ENCODE measurements at places on chromosomes 13 and 19. TPM values are rescaled to one million over a fixed set of nuclear protein-coding genes. Genes with fewer than 3 reads are reported as not detected.
A peak's percentile ranks its signal among the peaks of the same experiment; 100 is the strongest.

TNFSF9 gene
- 2.4 TPM for total RNA-seq

C19orf67 gene
- not detected for total RNA-seq

ADM5 gene
- 1.6 TPM for total RNA-seq

CYTH2 gene
- total RNA-seq, result 62.4 TPM

LRRC63 gene
- not detected for total RNA-seq

HIF3A gene
- total RNA-seq, result 12.6 TPM

NR1H2 gene
- total RNA-seq, result 33.4 TPM

KIR2DL3 gene
- not detected for total RNA-seq

DNA sequence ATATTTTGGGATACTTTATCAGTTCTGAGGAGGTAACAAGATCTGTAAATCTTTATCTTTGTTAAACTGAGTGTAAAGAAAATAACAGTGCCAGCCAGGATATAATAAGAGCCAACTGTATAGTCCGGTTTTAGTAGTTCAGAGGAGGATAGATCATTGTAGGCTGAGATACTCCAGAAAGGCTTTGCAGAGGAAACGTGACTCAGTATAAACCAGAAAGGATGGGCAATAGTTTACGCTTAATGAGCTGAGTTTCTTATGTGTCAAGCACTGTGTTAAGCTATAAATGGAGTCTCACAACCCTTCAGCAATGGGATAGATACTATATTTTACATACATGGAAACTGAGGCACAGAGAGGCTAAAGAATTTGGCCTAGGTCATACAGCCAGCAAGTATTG is 3.8 kb downstream of the RFXAP start:
- peak; percentile 26 for DNase-seq

DNA sequence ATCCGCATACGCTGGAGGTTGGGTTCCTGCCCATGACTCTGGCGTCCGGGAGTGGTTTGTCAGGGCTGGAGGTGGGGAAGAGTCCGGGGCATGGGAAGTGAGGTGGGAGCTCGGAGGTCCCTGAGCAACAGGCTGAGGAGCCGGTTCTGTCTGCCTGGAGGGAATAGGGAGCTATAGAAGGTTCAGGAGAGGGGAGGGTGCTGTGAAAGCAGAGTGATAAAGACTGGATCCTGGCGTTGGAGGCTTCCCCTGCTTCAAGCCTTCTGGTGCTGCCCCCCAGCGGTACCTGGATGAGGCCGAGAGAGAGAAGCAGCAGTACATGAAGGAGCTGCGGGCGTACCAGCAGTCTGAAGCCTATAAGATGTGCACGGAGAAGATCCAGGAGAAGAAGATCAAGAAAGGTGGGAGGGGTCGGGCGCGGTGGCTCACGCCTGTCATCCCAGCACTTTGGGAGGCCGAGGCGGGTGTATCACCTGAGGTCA is 2.6 kb downstream of the HMG20B start:
- DNase-seq, result no peak

- peak; percentile 47 for DNase-seq
Observed at GRCh38 chr19:1173845-1174809, at the start of gene SBNO2. Gene SBNO2, minus strand, starts transcription at chr19:1174268. Its CDS starts 19,992 bp downstream, at chr19:1154276.

DNA sequence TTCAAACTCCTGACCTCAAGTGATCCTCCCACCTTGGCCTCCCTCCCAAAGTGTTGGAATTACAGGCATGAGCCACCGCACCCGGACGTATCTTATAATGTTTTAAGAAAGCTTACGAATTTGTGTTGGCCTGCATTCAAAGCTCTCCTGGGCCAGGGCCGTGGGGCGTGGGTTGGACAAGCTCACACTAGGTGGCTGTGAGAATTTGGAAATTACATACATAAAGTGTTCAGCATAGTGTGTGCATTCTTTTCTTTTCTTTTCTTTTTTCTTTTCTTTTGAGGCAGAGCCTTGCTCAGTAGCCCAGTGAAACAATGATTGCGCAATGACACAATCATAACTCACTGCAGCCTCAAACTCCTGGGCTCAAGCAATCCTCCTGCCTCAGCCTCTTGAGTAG is 2.6 kb downstream of the ZSWIM4 start:
- peak; percentile 90 for DNase-seq

GRCh38 chr13:26029581-26030136 is 22.2 kb downstream of the SHISA2 start:
- DNase-seq, result no peak

GRCh38 chr13:65268009-65268408 is 1962.1 kb downstream of the PCDH9 start:
- no peak for DNase-seq

- DNase-seq, result no peak
Observed at GRCh38 chr19:10514211-10515145, 2.8 kb downstream of the S1PR5 start.

DNA sequence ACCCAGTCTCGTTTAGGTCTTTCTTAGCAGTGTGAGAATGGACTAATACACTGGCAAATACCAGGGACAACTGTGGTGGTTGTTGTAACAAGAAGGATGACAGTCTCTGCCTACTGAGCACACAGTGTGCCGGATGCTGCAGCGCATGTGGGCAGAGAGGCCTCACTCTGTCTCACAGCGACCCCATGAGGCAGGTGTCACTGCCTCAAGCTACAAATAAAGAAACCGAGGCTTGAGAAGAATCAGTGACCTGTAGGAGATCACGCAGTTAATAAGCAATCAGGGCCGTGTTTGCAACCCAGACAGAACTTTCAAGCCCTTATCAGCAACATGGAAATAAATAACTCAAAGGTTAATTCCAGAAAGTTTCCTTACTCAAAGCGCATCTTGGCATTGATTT is 40.5 kb upstream of the GAS6 start:
- DNase-seq, result no peak

DNA sequence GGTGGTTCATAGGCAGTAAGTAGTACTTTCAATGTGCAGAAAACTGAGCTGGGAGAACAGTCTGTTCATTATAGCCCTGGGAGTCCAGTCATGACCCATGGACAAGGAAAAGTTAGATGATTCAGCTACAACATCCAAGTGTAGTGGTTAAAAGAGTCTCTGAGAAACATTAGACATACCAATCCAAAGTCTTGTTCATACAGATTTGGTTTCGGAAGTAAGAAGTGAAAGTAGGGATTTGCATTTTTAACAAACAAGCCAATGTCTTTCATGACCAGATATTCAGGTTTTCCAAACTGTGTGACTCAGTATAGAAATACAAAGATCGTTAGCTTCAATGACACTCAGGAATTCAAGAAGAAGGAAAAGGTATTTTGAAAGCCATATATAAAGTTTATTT is 345.3 kb downstream of the SLITRK1 start:
- DNase-seq, result no peak

DNA sequence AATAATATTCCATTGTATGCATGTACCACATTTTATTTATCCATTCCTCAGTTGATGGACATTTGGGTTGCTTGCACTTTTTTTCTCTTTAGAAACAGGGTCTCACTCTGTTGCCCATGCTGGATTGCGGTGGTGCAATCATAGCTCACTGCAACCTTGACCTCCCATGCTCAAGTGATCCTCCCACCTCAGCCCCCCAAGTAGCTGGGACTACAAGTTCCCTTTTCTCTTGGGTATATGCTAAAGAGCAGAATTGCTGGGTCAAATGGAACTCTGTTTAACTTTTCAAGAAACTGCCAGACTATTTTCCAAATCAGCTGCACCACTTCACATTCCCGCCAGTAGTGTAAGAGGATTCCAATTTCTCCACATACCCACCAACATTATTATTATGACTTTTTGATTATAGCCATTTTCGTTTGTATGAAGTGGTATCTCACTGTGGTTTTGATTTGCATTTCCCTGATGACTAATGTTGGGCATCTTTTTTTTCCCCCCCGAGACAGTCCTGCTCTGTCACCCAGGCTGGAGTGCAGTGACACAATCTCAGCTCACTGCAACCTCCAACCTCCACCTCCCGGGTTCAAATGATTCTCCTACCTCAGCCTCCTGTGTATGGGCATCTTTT is 7.6 kb upstream of the IPO5 start:
- DNase-seq, result peak; percentile 48

GRCh38 chr13:45332831-45333219 is 8.2 kb downstream of the TPT1 start:
- no peak for DNase-seq

DNA sequence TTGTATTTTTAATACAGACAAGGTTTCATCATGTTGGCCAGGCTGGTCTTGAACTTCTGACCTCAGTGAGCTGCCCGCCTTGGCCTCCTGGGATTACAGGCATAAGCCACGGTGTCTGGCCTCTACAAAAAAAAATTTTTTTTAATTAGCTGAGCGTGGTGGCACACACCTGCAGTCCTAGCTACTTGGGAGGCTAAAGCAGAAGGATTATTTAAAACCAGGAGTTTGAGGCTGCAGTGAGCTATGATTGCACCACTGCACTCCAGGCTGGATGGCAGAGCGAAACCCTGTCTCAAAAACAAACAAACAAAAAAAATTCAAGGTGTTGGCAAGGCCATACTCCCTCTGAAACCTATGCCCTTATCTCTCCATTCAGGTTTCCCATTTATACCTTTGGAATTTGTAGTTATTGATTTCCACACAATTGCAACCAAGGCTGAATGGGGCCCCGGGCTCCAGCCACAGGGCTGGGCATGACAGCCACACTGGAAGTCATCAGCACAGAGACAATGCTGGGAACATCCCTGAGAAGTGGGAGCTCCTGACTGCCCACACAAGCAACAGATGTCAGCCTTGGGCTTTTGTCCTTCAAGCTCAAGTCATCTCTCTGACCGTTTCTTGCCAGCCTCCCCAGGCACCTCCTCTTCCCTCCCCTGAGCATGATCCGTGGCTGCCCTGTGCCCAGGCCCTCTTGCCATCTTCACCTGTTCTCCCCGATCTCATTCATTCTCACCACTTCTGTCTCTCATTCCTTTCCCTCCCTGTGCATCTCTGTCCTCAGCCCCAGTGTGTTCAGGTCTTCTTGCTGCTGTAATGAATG is 27.2 kb upstream of the CALM3 start:
- DNase-seq, result no peak

DNA sequence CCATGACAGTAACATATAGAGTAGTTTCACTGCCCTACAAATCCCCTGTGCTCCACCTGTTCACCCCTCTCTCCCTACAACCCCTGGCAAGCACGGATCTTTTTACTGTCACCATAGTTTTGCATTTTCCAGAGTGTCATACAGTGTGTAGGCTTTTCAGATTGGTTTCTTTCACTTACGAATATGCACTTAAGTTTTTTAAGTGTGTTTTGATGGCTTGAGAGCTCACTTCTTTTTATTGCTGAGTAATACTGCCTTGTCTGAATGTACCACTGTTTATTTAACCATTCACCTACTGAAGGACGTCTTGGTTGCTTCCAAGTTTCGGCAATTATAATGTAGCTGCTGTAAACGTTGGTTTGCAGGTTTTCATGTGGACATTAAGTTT is 175.1 kb downstream of the ITGBL1 start:
- DNase-seq, result peak; percentile 9

GRCh38 chr19:15263361-15263985 is 31.2 kb upstream of the EPHX3 start:
- DNase-seq, result no peak

GRCh38 chr13:112931028-112931934 is 37.7 kb upstream of the MCF2L start:
- DNase-seq, result peak; percentile 34

GRCh38 chr13:31166591-31166990 is 4.9 kb upstream of the HSPH1 start:
- DNase-seq, result no peak

- DNase-seq, result no peak
Observed at GRCh38 chr19:2800506-2800905, 15.2 kb downstream of the THOP1 start.

GRCh38 chr13:93559718-93560117 is 333.1 kb downstream of the GPC6 start:
- DNase-seq, result peak; percentile 88

- DNase-seq, result peak; percentile 86
Observed at GRCh38 chr13:33191425-33192210, 93.9 kb downstream of the STARD13 start.

DNA sequence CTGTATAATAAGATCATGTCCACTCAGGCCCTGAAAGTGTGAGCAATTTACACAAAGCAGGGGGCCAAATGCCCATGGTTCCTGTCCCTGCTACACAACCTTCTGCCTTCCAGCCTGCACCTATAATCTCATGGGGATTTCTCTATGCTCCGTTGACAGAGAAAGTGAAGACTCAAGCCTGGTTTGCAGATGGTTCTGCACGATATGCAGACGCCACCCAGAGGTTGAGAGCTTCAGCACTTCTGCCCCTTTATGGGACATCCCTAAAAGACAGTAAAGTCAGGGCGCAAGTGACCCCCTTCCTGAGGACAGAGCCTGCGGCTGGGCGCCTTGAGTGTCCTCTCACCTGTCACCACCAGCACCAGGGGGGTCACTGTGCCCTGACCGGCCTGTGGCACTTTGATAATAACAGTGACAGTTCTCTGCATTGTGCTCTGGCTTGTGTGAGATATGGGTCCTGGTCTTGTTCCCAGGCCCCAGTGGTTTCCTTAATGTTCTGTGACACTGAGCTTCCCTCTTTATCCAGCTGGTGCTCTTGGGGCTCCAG is 15.1 kb downstream of the LILRA5 start:
- no peak for DNase-seq

DNA sequence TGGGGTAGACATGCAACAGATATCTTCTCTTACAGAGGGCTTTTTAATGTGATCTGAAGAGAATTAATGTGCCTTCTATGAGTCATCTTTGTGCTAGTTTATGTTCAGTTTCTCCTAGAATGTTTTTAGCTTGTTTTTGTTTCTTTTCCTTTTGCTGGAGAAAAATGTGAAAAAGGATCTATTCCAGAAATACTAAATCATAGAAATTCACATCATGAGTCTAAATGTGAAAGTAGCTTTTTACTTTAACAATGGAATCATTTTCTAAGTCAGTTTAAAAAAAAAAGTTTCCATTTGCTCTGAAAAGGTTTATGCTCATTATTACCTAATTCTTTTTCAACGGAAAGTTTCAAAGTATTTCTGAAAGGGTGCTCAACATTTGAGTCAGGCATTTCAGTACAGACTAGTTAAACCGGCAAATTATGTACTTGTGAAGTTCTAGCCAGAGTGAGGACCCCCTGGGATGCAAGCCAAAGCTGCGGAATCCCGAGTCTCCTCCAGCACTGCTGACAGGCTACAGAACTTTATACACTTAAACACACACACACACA is 72.9 kb downstream of the SPATA13 start:
- peak; percentile 69 for DNase-seq

GRCh38 chr13:42113478-42113877 is 65.0 kb downstream of the DGKH start:
- no peak for DNase-seq

GRCh38 chr13:46127358-46128023 is 22.7 kb upstream of the CPB2 start:
- no peak for DNase-seq

- DNase-seq, result no peak
Observed at GRCh38 chr13:51249770-51250741, 27.9 kb downstream of the FAM124A start.

DNA sequence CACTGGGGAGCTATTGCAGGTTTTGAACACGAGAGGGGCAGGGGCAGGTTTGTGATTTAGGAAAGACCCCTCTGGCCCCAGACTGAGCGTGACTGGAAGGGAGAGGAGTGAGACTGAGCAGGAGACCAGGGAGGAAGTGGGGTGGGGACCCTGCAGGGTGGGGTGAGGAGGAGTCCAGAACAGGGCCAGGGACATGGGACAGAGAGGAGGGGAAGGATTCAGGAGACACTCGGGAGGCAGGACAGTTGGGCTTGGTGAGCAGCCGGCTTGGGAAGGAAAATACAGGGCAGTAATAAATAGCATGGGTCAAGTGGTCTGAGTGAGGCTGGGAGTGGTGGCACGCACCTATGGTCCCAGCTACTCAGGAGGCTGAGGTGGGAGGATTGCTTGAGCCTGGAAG is 9.4 kb downstream of the FOSB start:
- DNase-seq, result no peak

Data from astrocyte (in vitro differentiated cells and primary cell).